ENCODE measurements at places on chromosomes 7 and 10.

DNA sequence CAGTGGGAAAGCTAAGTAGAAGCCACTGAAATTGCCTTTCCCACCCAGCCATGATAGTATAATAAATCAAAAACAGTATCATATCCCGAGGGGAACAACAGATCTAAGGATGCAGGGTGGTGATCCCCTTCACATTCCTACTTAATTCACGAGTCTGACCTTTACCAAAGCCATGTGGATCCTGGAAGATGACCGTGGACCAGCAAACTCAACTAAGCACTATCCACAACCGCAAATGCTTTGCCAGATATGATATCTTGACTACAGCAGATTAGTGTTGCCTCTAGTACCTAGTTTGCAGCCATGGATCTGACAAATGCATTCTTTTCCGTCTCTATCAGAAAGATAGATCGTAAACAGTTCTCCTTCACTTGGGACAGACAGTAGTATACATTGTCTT is 67.3 kb upstream of the IL6 start:
- no peak for DNase-seq

- no peak for DNase-seq
Observed at GRCh38 chr10:127948791-127949190, 41.9 kb downstream of the PTPRE start.

- no peak for DNase-seq
Observed at GRCh38 chr7:104469166-104469820, 140.9 kb downstream of the LHFPL3 start.

DNA sequence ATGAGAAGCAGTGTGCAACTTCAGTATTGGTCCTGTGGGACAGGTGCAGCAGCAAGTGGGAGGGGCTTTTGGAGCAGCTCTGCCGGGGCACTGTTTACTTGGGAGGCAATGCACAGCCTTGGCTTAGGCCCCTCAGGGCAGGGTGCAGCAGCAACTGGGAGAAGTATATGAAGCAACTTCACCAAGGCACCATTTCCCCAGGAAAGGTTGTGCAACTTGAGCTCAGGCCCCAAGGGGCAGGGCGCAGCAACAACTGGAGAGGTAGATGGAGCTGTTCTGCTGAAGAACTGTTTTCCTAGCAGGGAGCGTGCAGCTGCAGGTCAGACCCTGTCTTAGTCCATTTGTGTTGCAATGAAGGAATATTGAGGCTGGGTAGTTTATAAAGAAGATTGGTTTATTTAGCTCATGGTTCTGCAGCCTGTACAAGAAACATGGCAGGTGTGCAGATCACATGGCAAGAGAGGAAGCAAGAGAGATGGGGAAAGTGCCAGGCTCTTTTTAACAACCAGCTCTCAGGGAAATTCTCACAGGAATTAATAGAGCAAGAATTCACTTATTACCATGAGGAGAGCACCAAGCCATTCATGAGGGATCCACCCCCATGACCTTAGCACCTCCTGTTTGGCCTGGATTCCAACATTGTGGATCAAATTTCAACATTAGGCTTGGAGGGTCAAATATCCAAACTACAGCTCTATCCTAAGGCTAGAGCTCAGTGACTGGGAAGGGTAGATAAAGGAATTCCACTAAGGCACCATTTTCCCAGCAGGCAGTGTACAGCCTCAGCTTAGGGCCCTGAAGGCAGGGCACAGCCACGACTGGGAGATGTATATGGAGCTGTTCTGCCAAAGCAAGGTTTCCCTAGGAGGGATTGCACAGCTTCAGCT is 10.9 kb downstream of the GPR141 start:
- DNase-seq = no peak

GRCh38 chr10:74282151-74282847 is 131.3 kb downstream of the ADK start:
- no peak for DNase-seq

GRCh38 chr10:79053481-79054202 is 15.1 kb upstream of the ZMIZ1 start:
- no peak for DNase-seq
